Progenitor cell of endocrine pancreas (in vitro differentiated cells): ENCODE measurements at places on chromosomes 3 and 15.
A peak's percentile ranks its signal among the peaks of the same experiment; 100 is the strongest.

DNA sequence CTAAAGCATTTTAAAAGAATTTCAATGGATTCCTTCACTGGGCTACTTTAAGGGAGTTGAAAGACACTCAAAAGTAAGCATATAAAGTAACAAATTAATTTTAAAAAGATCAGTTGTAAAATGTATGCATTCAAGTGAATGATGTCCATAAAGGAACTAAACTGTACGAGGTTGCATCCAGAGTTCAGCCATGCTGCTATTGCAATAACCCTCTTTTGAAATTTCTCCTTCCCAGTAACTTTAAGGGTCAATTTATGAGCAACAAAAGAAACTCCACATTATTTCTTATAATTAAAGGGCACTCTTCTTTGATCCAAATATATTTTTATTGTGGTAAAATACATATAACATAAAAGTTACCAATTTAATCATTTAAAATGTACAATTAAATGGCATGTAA is 22.9 kb downstream of the BTLA start:
- no peak for DNase-seq

DNA sequence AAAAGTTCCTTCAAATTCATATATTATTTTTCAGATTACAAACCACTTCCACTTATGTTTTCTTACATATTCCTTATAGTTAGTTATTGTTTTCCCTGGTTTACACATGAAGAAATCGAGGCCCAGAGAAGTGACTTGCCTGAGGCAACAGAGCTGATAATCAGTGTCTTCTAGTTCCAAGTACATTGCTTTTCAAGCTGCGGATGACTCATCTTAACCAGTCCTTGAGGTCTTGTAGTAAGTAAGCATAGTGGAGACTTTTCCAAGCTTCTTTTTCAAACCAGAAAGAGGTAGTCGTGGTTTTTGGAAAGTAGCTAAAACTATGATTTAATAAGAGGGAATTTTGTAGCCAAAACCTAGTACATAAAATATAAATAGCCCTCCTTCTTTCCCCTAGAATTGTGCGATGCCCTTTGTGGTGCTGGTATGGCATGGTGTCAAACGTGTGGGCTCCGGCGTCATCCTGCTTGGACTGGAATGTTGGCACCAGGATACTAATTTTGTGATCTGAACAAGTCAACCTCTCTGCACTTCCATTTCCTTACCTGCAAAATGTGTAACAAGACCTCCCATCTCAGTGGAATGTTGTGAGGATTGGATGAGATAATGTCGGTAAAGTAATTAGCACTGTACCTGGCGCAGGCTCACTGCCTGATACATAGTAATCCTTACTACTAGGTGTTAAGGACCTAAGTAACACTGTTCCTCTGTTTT is 19.0 kb upstream of the DLG1 start:
- DNase-seq, result no peak

DNA sequence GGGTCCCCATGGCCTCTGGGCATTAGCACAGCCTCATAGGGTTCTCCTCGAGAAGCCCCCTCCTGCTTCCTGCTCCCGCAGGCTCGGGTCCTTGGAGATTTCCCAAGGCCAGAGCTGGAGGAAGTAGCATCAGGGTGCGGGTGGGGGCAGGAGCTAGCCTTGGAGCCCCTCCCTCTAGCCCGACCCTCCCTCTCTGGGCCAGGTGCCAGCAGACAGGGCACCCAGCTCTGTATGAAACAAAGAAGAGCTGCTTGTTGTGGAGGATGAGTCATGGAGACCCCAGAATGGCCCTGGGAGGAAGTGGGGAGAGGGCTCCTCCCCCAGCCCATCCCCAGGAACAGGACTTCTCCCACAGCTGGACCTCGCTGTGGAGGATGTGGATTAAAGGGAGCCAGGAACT is 29.2 kb downstream of the EPHB3 start:
- no peak for DNase-seq

DNA sequence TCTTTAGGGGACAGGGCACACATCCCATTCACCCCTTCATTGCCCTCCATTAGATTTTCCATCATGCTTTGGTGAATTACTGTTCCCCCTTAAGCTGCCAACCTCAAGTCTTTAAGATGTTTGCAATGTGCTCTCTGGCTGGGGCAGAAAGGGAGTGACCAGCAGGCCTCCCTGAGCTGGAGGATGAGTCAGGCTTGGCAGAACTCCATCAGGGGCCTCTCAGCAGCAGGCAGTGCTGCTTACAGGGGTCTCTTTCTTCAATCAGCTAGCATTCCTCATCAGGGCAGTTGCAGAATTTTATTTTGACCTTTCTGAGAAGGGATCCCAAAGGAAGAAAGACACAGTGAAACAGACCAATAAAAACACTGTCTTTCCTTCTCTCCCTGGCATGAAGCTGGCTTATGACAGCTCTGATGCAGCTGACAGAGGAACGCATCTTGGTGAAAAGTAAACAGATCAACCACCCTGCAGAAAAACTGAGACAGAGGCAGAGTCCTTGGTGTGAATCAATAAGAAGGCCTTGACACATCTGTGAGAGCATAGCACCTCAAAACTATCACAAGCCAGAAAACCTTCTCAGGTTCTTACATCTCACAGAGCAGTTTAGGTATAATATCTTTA is 88.7 kb upstream of the MRPL3 start:
- DNase-seq, result no peak

DNA sequence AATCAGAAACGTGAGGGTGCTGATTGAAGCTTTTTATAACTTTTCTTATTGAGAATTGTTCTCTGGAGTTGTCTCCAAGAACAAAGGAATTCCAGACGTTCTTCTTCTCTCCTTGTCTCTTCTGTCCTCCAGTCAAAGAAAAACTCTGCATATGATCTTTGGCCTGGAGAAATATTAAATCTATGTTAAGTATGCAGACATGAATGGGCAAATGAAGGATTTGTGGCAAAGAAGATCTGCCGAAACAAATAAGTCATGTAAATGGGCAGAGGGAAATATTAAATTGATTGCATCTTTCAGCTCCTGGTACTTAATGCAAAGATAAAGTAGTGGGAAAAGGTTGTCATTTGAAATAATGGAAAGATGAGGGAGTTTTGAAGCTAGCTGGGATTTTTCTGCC is 74.9 kb downstream of the IGF1R start:
- DNase-seq, result no peak

GRCh38 chr15:101455291-101456025 is 34.0 kb downstream of the PCSK6 start:
- DNase-seq, result no peak

DNA sequence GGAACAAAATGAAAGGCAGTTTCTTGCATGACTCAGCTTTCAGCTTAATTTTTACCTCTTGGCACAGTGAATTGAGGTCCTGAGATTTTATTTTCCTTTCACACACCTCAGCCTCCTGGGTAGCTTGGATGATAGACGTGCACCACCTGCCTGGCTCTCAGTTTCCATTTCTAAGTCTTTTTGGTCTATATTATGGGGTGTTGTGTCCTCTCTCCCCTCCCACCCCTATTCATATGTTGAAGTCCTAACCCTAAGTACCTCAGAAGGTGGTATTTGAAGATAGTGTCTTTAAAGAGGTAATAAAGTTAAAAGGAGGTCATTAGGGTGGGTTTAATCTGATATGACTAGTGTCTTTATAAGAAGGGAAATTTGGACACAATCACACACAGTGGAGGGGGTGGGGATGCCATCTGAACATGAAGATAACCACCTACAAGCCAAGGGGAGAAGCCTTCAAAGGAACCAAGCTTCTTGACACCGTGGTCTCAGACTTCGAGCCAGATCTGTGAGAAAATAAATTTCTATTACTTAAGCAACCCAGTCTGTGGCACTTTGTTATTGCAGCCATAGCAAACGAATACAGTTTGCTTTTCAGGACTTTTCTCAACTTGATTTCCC is 85.2 kb downstream of the STRIT1 start:
- no peak for DNase-seq

- peak; percentile 62 for DNase-seq
These were observed 69.7 kb upstream of the LINGO1 start for GRCh38 chr15:77702211-77702957.

DNA sequence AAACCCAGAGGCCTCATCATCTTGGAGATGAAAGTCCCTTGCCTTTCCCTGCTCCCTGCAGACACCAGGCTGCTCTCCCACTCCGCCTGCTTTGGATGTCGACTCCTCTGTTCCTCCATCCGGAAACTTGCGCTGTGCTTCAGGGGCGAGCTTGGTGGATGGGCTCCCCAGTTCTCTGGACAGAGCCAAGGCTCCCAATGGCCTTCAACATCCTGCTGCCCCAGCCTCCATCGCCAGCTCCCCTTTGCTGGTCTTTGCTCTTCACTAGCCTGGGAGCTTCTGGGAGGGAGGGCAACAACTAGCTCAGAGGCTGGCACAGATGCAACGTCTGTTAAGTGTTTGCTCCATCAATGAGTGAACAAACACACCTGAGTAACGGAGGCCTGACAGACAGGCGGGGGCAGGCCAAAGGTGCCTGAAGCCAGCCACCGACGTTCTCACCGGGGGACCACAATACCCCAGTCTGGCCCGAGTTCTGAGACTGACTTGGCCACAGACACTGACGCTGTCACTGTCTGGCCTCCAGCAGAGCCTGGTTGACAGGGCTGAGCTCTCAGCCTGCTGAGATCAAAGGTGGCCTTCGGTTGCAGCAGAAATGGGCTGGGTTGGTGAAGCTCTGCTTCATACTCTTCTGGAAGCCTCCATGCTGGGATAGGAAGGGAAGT is 39.0 kb downstream of the RGMA start:
- no peak for DNase-seq

DNA sequence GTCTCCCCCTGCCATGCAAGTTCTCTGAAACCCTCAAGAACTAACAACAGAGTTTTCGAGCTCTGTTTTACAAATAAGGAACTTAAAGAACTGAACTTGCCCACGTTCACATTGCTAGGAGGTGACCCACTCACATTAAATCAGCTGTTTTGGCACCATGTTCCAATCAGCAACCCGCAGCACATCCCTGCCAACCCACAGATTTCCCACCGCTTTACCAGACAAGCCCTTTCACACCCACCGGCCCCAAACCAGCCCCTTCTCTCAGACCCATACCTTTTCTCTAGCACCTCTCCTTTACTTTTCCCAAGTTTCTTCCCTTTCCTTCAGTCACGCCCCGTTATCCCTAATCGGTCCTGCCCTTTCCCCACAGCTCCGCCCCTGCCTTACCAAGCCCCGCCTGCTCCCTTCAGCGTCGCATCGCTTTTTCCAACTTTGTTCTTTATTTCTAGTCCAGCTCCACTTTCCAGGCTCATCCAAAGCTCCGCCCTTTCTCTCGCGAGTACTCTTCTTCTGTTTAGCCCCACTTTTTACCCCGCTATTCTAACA is 804 bp upstream of the BRPF1 start:
- no peak for DNase-seq

- DNase-seq, result no peak
These were observed 26.8 kb downstream of the PAQR5 start for GRCh38 chr15:69325456-69325971.

GRCh38 chr3:156721687-156722618 is 47.6 kb downstream of the TIPARP start:
- no peak for DNase-seq

DNA sequence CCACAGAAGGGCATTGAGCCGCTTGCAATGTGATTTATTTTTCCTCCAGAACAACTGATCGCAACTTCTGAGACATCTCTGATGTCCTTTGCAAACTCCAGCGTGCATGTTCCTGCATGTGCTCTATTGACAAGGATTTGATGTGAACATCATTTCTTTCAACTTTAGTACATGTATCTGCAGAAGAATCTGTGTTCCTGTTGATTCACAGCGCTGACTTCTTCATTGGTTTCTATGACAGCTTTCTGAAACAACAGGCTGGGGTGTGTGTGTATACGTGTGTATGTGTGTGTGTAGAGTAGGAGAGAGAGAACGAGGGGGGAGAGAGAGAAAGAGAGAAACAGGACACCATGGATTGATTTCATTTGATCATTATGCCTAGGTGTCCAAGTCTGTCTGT is 56.7 kb upstream of the CMTM8 start:
- no peak for DNase-seq

GRCh38 chr3:45939341-45939771 is 3.9 kb upstream of the CXCR6 start:
- DNase-seq, result no peak

- no peak for DNase-seq
These were observed 20.2 kb downstream of the INSYN1 start for GRCh38 chr15:73732930-73733329.

DNA sequence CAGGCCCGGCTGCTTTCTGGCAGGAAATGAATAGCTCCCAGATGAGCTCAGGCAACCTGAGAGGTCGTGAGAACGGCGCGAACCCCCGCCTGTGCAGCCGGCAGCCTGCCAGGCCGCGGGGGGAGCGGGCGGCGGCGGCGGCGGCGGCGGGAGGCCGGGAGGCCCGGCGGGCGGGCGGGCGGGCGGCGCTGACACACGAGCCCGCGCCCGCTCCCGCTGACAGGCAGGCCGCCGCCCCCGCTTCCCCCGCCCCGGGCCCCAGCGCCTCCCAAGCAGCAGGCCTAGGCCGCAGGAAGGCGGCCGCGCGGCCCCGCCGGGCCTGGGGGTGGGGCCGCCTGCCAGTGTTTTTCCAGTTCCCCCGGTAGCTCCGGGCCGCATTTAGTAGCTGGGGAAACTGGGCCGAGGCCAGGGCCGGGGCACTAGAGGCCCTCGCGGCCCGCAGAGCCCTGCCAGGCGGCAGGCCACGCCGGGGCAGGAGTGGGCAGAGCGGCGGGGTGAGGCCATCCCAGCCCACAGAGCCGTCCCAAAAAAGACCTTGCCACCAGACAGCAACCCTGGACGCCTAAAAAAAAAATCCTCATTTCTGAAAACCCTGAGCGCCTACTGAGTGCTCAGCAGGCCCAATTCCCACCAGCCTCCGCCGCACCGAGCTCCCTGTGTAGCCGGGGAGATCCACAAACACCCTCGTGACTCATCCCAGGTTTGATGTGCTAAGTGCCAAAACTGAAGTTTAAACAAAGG is 5.6 kb downstream of the HES1 start:
- DNase-seq, result peak; percentile 74

GRCh38 chr3:180180795-180181194 is 144.1 kb upstream of the PEX5L start:
- no peak for DNase-seq

DNA sequence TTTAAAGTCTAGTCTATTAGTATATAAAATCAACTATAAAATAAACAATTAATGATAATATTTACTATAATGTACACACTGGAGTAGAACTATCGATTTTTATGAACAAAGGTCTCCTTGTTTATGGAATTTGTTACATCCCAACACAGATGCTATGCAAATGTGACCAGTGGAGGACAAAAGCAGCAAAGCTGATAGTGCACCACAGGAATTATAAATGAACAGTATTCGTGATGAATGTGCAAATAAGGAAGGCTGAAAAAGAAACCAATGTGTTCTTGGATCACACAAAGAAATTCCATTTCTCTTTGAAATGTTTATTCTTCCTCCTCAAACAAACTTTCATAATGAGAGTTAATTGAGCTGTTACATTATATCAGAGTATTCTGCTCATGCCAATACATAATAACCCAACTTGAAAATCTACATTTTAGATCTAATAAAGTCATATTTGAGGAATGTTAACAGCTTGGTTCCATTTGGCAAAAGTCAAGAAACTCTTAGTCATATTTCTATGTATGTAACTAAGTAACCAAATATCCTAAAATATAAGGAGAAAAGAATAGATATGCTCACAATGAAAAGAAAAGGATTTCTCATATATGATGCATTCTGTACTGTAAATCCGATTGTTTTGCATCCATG is 79.3 kb downstream of the NEK10 start:
- no peak for DNase-seq

- peak; percentile 85 for DNase-seq
These were observed at the start of gene TXNRD3 for GRCh38 chr3:126654571-126655383. Gene TXNRD3, minus strand, starts transcription at chr3:126655124.
